ENCODE measurements at places on chromosomes 6 and 20. TPM values are rescaled to one million over a fixed set of nuclear protein-coding genes. Genes with fewer than 3 reads are reported as not detected.

DNA sequence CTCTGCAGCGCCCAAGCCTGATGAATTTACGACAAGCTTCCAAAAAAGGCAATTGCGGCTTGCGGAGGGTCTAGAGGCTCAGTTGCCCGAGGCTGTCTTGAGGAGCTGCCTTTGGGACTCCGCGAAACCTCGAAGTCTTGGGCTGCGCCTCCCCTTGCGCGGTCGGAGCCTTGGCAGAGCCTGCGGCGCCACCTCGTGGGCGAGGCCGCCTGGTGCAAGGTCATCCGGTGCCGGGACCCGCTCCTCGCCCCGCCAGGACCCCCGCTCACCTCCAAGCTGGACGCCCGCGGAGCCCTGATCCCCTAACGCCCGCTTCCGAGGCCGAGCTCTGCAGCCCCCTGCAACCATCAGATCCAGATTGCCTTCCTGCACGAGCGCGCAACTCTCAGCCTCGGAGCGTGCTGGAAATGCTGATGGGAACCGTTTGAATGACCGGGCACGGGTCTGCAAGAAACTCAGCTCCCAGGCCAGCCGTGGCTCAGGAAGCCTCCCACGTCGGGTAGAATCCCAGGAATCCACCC is 14.9 kb upstream of the FAM210B start:
- peaks cover 6% of the 10 kb centered on the region for H3K4me1 ChIP-seq
- H3K4me3 ChIP-seq = peak overlapping the region; percentile 18
- no peaks in the 10 kb centered on the region for H3K36me3 ChIP-seq

DNA sequence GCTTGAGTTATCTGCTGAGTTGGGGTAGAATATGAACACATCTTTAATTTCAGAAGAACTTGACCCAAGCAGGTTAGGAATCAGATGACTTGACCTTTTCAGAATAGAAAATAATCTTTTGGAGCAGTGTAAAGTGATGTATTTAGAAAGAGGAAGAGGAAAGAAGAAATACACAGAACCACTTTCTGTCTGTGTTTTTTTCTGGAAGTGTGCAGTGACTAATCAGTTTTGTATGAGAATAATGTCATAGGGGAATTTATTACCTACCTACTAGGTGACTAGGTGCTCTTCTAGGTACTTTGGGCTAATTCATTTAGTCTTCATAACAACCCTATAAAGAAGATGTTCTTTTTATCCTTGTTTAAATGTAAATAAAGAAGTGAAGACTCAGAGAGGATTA is 3.0 kb downstream of the PPP1R14C start:
- no peaks in the 10 kb centered on the region for H3K36me3 ChIP-seq
- no peak for DNase-seq
- H3K27ac ChIP-seq = peak overlapping the region; percentile 80
- H3K4me1 ChIP-seq = peaks cover 58% of the 10 kb centered on the region
- peak overlapping the region; percentile 73 for H3K4me3 ChIP-seq
- H3K27me3 ChIP-seq = peaks cover 80% of the 10 kb centered on the region

DNA sequence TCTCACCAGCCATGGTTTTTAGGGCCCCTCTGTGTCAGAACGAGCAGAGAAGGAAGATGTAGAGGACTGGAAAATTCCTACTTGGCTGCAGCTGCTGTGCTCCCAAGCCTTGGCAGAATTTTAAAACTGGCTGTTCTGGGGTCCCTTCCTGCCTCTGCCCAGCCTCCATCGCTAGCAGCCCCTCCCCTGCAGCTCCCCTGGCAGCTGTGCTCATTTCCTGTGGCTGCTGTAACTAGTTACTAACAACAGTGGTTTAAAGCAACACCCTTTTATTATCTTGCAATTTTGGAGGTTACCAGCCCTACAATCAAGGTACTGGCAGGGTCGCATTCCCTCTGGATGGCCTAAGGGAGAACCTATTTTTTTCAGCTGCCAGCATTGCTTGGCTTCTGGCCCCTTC is 3.7 kb upstream of the CST11 start:
- H3K27me3 ChIP-seq = peaks cover 73% of the 10 kb centered on the region
- no peak overlapping the region for H3K4me3 ChIP-seq
- H3K4me1 ChIP-seq = no peaks in the 10 kb centered on the region
- no peak for DNase-seq
- H3K36me3 ChIP-seq = peaks cover 4% of the 10 kb centered on the region
- no peak overlapping the region for H3K27ac ChIP-seq

GRCh38 chr20:23125159-23125558 is 39.0 kb upstream of the CD93 start:
- peak overlapping the region; percentile 46 for H3K27ac ChIP-seq
- no peak overlapping the region for H3K4me3 ChIP-seq
- H3K36me3 ChIP-seq = no peaks in the 10 kb centered on the region

BTNL2 gene
- total RNA-seq = not detected

MTFR2 gene
- total RNA-seq = 0.52 TPM

COL9A3 gene
- total RNA-seq = 2.1 TPM

Measured in left ventricle myocardium inferior (tissue), 1 donor.